ENCODE measurements at places on chromosomes 2 and 18. TPM values are rescaled to one million over a fixed set of nuclear protein-coding genes. Genes with fewer than 3 reads are reported as not detected.

GRCh38 chr18:11516751-11517503 is 92.5 kb upstream of the SLC35G4 start:
- DNase-seq, result no peak

Gene SAG
- total RNA-seq, result not detected

GRCh38 chr2:8563814-8564474 is 117.9 kb upstream of the ID2 start:
- no peak for DNase-seq

DNA sequence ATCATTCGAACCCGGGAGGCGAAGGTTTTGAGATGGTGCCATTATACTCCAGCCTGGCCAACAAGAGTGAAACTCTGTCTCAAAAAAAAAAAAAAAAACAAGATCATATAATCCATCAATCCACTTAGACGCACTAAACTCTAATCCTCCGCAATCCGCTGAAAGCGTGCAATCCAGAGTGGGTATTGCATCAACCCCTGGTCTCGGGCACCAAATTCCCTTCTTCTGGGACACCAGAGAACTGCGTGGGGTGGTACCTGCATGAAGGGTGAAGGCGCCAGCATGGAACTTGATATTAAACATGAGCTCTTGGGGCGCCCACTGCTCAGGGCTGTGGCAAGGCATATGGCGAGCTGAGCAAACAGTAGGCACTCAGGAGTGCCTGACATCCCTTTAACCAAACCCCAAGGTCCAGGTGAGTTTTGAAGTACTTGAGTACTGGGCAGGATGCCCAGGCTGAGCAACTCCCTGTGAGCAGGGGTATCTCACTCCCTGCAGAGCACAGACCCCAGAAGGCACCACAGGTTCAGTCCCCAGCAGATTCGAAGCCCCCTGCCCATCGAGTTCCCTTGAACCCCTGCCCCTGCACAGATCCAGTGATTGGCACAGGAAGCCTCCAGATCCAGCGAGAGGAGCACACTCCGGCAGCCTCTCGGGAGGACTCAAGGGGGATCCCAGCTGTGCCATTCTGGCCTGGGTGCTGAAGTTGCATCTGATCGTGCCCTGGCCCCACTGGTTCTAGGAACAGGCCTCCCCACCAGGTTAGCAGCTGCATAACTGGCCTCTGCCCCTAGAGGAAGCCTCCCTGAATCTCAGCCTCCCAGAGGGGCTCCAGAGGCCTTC is 8.0 kb downstream of the ALPI start:
- no peak for DNase-seq

DNA sequence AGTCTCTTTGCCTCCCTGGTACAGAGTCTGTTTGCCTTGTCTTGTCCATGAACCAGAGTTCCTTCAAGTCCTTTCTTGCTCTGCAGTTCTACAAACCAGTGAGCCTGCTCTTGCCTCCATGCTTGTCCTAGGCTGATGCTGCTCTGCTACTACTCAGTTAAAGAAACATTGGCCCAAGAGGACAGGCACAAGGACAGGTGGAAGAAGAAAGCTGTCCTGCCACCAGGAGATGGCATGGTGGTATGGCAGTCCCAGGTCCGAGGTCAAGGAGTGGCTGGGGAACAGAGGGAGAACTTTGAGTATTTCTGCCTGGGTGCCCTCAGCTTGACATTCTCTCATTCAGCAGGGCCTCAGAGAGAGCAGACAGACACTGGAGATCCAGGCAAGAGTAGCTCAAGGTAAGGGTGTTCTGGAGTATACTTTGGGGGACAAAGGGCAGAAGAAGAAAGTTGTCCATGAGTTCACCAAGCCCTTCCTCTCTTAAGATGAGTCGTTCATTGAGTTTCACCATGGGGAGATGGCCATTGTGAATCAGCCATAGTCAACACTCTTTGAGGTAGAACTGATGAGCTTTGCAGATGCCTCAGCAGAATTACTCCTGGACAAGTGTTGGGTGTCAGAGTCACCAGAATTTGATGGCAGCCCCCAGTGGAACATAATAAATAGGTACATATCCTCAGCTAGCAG is 20.4 kb downstream of the TTC32 start:
- no peak for DNase-seq

GRCh38 chr18:9643549-9643948 is 29.2 kb upstream of the PPP4R1 start:
- no peak for DNase-seq

- DNase-seq, result no peak
Measured at GRCh38 chr18:24785019-24785418, 324.6 kb downstream of the HRH4 start.

DNA sequence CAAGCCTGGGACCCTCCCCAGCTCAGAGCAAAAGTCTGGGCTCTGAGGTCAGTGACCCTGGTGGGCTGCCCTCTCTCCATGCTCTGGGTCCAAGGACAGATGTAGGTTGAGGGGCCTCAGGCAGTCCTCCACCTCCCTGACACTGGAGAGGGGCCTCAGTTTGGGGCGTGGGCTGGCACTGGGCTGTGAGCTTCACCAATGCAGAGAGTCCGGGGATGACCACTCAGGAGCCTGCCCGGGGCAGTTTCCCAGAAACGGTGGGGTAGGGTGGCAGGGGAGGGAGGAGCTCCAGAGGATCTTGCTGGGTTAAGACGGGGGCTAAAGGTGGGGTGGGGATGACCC is 40.5 kb upstream of the SMAD7 start:
- no peak for DNase-seq

DNA sequence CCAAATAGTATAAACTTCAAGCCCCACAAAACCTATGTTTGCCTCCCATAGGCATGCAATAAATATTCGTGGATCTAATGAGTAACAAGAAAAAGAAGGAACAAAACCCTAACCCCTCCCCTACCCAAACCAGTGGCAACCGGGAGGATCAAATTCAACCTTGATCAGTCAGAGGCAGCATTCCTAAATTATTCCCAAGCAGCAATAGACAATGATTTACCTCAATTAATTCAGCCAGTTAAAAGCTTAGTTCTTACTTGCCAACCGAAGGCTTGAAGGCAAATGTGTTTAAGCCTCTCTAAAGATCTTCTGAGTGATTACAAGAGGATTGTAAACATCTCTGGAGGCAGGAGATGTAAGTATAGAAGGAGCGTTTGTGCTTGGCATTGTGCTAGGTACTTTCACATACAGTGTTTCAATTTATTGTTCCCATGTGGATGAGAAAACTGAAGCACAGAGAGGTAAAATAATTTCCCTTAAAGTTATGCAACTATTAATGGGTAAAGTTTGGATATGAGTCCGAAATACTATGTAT is 197.7 kb downstream of the MTX2 start:
- no peak for DNase-seq

Gene RGPD3
- 0.12 TPM for total RNA-seq

DNA sequence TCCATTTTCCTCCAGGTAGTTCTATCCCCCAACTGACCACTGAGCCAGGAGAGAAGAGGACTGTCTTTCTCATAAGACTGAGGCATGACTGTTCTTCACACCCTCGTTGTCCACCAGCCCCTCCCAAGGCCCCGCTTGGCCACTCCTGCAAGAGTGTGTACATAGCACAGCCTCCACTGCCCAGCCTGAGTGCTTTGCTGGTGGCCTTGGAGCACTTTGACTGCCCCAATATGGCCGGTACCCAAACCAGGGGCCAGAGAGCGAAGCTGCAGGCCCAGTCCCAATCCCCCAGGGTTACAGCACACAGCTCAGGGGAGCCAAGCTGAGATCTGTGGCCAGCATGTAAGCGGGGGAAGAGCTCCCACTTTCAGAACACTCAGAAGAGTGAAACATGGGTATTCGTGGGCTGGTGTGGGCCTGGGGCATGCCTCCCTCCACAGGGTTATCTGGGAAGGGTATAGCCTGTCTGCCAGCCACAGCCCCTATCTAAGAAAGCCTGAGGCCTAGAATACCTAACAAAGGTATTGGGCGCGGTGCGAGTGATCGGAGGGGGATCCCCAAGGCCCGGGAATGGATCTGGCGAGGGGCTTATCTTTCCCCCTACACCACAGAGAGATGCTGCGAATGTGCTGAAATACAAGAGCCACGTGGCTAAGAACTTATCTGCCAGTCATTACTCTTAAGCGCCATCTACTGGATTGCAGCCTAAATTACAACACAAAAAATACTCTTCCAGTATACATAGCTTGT is 163.8 kb downstream of the WDPCP start:
- DNase-seq, result no peak

Gene AGXT
- total RNA-seq, result 0.29 TPM

DNA sequence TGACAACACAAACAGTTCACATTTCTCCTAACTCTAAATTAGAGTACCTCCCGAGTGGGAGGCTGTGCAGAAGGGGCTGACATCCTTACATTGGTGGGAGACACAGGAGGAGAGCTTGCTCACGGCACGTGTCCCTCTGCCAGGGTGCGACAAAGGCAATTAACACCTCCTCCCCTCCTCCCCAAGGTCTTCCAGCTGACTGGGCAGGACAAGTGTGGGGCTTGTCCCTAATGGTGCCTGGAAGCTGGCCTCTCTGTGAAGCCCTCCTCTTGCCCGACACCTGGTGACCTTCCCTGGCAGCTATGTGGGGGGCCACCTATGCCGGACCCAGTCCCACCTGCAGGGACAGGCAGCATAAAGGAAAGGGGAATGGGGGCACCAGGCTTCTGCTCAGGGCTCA is 57.0 kb downstream of the FAM168B start:
- no peak for DNase-seq

- no peak for DNase-seq
Measured at GRCh38 chr2:120826260-120826648, 90.6 kb downstream of the GLI2 start.

GRCh38 chr2:232798187-232798586 is 21.8 kb upstream of the KCNJ13 start:
- DNase-seq, result no peak

Measured in left cardiac atrium (tissue), 4 donors.